ENCODE measurements at places on chromosomes 13 and 19.

DNA sequence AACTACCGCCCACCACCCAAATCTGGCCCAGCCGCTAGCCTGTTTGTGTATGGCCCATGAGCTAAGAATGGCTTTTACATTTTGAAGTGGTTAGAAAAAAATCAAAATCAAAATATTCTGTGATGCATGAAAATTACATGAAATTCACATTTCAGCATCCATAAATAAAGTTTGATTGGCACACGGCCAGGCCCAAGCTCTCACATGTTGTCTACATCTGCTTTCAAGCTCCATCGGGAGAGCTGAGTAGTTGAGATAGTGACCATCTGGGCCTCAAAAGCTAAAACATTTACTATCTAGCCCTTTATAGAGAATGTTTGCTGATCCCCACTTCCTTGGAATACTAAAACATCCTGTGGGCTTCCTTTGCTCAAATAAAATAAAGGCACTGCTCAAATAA lies 14.5 kb downstream of the RFX2 start:
- no peak for DNase-seq

DNA sequence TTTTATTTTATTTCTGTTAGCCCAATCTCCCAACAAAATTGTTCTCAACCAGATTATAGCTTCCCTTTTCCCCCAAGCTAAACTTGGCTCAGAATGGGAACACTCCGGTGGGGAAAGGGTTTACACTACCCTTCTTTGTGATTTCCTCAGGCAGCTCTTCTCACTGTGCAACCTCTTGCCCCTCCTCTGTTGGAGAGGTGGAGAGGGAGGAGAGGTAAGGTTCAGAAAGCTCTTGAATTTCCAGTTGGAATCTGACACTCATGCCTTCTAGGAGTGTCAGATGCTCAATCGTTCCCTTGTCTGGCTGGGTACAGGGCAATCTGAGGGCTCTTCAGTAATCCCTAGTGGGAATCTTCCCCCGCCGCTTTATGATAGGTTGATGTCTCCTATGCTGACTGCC lies 486.1 kb upstream of the KLF12 start:
- DNase-seq: no peak

DNA sequence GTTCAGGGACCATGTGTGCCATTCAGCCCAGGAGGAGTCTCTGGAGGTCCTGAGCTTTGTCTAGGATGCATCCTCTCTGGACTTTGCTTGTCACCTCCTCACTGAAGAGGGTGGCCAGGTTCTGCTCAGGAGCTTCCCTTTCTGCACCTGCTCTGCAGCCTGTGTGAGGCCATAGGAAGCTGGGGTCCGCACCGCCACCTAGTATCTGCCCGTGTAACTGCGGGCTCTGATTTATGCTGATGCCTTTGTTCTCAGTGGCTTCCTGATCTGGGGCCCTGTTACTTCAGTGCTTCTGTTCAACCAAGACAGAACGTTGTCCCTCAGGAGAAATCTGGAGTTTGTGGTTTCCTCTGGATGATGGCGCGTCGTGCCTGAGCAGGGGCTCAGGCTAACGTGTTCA lies 15.5 kb downstream of the ZNF610 start:
- no peak for DNase-seq

DNA sequence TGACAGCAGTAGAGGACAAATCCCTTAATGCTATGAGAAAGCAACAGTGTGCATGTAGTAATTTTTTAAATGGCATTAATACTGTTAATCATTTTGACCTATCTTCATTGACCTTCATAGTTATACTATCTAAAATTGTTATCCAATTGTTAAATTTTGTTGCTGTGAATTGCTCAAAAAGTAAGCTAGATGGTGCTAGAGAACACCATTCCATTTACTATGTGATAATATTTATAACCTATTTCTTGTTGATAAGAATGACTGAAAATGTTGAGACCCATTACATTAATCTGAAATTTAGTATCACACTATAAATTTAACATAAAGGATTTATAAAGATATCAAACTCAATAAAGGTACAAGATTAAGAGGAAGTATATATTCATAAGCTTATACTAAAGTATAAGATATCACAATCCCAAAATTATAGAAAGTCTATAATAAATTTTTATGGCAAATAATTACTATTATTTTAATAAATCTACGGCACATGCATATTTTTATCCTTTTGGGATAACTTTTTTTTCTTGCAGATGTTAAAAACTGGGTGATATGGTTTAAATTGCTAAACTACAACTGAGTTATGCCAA lies 1573.3 kb downstream of the PCDH9 start:
- no peak for DNase-seq

GRCh38 chr19:31177246-31177645 lies 172.0 kb downstream of the TSHZ3 start:
- DNase-seq: no peak

DNA sequence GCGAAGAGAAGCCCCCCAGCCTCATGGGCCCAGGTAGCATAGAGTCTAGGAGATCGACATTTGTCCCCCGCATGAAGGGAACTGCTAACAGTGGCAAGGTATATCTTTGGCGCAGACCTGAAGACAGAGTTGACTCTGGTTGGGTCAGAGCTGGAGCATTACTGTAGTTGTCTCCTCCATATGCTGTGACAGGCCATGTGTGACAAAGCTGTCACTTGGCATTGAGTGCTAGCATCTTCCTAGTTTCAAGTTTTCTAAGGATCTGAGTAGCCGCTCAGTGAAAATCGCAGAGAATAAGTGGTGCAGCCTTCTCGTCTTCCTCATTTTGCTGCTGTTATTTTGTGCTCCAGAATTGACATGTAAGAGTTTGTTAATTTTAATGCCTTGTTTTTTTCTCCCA lies 189.4 kb upstream of the RNF113B start:
- no peak for DNase-seq

DNA sequence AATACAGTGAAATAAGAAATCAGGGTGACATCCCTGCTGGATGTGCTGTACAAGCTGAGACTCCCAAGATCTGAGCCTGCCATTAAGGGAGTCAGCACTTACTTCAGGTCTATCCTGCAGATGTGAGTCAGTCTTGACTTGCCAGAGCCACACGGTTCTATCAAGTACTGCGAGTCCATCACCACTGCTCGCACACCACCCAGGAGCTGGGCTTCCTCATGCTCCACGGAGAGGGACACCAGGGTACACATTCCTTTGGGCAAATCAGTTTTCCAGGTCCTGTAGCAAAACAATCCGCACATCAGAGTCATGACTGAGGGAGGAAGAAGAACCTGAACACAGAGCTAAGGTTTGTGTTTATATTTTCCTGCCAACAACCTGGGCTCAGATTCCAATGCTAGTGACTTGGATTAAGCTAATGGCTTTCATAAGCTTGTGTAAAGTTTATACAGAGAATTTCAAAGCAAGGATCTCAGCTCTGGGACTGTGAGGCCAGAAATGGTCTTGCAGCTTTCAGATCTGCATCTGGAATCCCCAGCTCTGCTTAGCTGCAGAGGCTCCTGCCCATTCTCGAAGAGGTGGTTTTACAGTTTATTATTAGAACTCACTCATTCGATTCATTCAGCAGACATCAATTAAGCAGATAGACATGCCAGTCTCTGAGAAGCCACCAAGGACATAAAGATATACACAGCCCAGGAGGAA lies 90.6 kb downstream of the KL start:
- DNase-seq: no peak

DNA sequence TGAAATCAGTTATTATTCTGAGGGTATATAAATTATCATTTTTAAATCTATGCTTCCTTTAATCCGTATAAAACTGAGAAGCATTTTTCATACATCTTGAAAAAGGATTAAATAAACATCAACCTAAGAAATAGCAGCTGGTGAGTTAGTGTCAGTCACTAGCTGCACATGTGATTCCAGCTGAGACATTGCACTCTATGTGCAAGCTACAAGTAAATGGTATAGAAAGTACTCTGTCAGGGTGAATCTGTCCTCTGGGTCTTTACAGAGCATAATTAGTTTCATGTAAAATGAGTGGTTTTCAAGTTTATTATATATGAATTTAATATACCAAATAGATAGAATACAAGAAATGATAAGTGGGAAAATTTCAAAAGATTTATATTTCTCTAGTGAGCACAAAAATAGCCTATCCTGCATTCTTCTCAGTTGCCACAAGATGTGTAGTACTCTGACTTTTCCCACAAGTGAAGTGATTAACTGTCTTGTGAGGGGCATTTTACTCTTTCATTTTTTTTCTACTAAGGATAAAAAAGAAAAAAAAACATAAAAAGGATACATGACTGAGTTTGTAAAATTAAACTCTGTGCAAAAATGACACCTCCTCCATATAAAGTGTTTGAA lies 1372.1 kb downstream of the PCDH9 start:
- no peak for DNase-seq

DNA sequence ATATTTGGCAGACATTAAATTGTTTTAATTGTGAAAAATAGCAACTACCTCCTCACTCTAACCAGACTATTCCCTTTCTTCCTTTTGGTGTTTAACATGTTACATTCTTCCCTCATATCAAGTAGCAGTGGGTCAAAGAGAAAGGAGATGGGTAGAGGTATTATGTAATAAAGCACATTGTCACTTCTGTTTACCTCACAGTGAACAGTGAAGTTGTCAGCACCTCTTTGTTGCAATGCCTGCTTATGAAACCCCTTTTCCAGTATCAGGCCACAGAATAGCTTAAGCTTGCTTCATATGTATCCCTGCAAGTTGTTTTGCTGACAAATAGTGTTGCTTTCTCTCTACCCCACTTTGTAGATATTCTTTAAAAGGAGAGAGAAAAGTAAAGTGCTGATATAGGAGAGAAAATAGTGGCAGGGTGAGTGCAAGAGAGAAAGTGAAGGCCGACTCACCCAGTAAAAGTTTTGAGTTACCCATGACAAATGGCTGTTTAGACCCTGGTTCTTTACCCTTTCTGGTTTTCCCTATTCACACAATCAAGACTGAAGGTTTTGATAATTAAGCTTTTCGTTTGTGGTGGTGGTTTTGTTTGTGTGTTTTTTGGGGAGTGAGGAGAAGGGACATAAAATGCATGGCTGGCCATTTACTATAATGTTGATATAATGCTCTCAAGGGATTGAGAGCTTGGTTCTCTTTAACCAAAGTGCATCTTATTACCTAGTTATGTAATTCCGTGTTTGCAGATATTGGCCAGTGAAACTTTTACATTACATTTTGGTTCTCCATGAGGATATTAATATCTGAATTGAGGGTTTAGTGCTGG lies 3.7 kb downstream of the ITM2B start:
- no peak for DNase-seq

DNA sequence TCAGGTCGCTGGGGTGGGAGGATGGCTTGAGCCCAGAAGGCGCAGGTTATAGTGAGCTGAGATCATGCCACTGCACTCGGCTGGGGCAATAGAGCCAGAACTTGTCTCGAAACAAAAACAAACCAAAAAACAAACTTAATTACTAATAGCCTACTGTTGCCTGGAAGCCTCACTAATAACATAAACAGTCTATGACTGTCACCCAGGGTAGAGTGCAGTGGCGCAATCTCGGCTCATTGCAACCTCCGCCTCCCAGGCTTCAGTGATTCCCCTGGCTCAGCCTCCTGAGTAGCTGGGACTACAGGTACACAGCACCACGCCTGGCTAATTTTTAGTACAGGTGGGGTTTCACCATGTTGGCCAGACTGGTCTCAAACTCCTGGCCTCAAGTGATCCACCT lies 18.0 kb downstream of the CATSPERD start:
- DNase-seq: no peak

DNA sequence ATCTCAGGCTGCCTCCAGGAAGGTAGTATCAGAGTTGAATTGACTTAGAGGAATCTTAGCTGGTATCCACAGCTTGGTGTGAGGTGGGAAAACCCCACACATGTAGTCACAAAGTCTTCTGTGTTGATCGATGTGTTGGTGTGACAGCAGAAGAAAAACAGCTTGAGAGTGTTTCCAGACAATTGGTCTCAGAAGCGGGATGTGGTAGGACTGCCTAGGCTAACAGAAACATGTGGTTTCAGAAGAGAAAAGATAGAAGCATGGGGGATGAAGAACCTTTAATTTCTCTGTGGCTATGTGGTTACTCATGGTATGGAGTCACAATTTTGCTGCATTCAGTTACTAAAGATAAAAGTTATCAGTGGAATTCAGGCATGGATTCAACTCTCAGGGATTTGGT lies 134.7 kb upstream of the SLITRK5 start:
- DNase-seq: no peak

DNA sequence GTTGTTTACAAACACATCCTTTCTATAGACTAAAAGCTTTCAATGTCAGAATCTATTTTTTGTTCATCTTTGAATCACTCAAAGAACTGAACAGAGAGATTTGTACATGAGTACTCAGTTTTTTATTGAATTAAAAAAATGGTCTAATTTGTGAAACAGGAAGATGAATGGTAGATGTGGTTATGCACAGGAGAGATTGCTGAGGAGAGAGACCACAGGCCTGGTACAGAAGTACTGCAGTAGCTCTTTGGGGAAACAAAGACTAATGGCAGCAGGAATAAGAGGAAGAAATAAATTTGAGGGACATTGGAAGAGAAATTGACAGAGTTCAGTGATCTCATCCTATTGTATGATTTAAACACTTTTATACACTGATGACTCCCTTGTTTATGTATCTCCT lies 222.0 kb upstream of the ARGLU1 start:
- DNase-seq: no peak

DNA sequence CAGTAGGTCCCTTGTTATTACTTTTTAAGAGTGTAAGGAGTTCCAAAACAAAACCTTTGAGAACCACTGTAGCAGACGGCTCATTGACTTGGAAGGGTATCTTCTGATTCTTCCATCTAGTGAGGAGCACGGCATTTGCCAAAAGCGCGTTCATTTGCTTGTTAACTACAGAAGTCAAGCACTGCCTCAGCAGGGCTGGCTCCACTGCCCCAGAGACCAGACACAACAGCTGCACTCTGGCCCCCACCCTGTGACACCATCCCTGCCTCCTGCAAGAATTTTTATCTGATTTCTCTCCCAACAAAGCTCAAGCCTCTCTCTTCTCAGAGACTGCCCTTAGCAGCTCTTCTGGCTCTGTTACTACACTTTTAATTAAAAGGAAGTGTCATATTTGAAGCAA lies 20.7 kb upstream of the XPO4 start:
- no peak for DNase-seq

DNA sequence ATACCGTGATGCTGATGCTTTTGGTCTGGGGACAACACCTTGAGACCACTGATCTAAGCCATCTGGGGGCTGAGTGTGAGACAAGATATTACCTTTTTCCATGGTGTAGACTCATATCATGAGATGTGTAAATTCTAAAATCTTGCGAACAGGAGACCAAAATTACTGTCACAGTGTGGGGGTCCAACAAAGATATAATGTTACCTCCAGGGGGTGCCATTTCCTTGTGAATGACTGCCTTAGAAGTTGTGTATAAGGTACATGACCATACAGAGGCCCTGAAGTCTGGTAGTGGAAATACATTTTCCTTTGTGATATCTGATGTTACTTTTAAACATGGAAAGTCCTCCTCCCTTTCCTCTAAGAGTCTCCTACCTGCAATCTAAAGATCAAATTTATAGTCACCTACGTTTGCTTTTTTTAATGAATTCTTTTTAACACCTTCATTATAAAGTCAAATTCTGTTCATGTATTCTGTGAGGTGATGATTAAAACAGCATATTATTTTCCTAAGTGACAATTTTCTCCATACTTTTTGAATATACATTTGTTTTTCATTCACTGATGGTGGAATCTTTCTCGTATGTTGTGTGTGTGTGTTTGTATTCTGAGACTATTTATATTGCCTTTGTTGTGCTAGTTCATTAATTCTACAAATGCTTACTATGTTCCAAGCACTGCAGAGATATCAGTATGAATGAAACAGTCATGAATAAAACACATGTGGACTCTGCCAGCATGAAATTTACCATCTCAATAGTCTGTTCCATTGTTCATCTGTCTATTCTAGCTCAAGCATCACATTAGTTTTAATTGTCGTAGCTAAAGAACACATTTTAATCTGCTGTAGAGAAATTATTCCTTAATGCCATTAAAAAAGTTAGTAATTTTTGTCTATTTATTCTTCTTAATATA lies 113.7 kb downstream of the RFC3 start:
- DNase-seq: no peak
